CD4-positive, alpha-beta memory T cell (primary cell): ENCODE measurements at places on chromosomes 1 and 21.

- DNase-seq = no peak
These were observed 50.8 kb downstream of the ACBD3 start for GRCh38 chr1:226135709-226136108.

GRCh38 chr21:18498431-18498830 is 94.8 kb upstream of the TMPRSS15 start:
- DNase-seq = no peak

DNA sequence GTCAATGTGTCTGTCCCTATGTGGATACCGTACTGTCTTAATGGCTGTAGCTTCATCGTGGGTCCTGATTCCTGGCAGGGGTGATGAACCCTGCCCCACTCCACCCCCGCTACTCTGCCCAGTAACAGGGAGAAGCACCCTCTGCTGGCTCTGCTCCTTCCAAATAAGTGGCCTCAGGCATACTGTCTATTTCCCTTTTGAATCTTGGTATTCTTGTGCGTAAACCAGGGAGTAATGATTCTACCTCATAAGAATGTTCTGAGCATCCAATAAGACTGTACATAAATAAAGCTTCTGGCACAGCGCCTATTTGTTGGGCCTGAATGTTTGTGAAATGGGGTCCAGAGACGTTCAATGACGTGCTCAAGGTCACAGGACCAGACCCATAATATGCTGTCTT is 35.2 kb upstream of the CTPS1 start:
- no peak for DNase-seq

GRCh38 chr1:68111519-68112436 is 61.4 kb upstream of the DIRAS3 start:
- no peak for DNase-seq
